ENCODE measurements at places on chromosomes 7 and 10. TPM values are rescaled to one million over a fixed set of nuclear protein-coding genes. Genes with fewer than 3 reads are reported as not detected.

DNA sequence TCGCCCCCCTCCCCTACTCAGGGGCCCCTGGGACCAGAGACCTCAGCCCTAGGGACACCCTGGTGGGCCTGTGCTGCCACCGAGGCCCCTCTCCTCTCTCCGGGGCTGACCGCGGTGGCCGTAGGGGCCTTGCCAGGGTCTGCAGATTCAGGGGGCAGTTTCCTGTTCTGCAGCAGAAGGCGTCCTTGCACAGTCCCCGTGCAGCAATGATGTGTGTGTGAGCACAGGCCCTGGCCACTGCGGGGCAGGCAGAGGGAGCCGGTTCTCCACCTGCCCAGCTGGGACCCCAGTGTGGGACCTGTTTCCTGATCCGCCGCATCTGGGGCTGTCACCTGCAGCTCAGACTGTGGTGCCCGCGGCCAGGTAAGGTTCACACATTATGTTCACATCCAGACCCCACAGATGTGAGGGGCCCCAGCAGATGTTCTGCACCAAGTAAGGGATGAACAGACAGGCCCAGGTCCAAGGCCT lies 60.7 kb upstream of the DNAJB6 start:
- H3K36me3 ChIP-seq: no peaks in the 10 kb centered on the region
- H3K27me3 ChIP-seq: no peaks in the 10 kb centered on the region

GRCh38 chr7:87877366-87878040 lies 1.2 kb downstream of the DBF4 start:
- no peaks in the 10 kb centered on the region for H3K27me3 ChIP-seq
- no peak for DNase-seq
- H3K36me3 ChIP-seq: peaks cover 7% of the 10 kb centered on the region
- peak overlapping the region; percentile 97 for H3K27ac ChIP-seq
- H3K4me3 ChIP-seq: peak overlapping the region; percentile 97

- H3K4me3 ChIP-seq: no peak overlapping the region
- DNase-seq: no peak
- H3K36me3 ChIP-seq: no peaks in the 10 kb centered on the region
- H3K4me1 ChIP-seq: peaks cover 3% of the 10 kb centered on the region
- no peak overlapping the region for H3K27ac ChIP-seq
Observed at GRCh38 chr10:129187331-129187730, 279.7 kb upstream of the MGMT start.

GRCh38 chr7:101232141-101232850 lies 5.3 kb downstream of the CLDN15 start:
- H3K4me1 ChIP-seq: peaks cover 2% of the 10 kb centered on the region
- no peaks in the 10 kb centered on the region for H3K27me3 ChIP-seq
- no peak for DNase-seq
- peaks cover 11% of the 10 kb centered on the region for H3K36me3 ChIP-seq

DNA sequence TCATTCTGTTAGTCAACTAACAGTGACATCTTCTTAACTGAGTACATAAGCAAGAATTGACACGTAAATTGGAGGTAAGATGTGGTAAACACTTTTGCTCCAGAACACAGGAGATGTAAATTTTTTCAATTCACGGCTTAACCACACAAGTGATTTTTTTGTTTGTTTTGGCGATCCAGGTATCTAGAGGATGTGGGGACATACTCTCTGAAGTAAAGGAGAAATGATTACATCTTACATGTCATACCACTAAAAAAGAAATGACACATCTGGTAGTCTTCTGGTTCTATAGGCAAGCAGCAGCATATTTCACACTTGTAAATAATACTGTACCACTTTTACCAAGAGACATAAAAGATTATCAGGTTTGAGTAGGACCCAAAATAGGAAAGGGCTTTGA lies 200.3 kb upstream of the ZWINT start:
- H3K27ac ChIP-seq: no peak overlapping the region
- no peak overlapping the region for H3K4me3 ChIP-seq
- DNase-seq: no peak
- H3K27me3 ChIP-seq: no peaks in the 10 kb centered on the region

DNA sequence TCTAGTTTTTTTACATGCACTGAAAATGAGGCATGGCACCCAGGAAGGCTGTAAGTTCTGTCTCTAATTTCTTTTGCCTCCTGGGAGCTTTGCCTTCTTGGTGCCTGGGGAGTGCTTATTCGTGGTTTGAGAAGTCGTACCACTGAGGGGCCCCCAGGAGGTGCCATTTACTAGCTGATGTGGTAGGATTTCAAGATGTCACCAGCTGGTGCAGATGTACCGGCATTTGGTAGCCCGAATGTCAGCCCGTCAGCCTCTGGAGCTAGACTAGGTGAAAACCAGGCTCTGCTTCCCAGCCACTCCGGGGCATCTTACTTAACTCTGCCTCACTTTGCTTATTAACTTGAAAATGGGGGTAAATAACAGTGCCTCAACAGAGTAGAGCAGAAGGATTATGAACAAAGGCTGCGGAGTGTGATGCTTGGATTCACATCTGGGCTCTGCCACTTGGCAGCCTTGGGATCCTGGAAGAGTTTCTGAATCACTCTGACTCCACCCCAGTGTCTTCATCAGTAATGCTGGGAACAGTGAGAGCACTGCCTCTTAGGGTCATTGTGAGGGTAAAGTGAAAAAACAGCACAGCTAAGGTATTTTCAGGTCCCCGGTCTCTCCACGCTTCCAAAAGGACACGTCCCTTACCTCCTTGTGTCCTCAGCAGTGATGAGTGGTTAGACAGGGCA lies 31.4 kb upstream of the BTBD16 start:
- peaks cover under 1% of the 10 kb centered on the region for H3K4me1 ChIP-seq
- DNase-seq: no peak
- peaks cover 44% of the 10 kb centered on the region for H3K36me3 ChIP-seq
- H3K4me3 ChIP-seq: no peak overlapping the region
- H3K27ac ChIP-seq: no peak overlapping the region
- H3K27me3 ChIP-seq: no peaks in the 10 kb centered on the region

DNA sequence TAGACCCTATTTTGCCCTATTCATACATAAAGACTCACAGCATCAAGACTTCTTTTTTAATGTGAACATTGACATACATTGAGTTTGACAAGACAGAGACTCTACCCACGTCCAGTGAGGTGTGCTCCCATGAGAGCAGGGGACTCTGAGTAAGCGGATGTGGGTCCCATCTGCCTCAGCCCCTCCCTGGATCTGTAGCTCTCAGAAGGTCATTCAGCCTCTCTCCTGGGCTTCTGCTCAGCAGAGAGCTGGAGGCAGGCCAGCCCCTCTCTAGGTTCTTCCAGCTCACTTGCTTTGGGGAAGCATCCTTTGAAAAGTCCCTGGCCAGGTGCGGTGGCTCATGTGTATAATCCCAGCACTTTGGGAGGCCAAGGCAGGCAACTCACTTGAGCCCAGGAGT lies 146.9 kb upstream of the ZMIZ1 start:
- peaks cover 6% of the 10 kb centered on the region for H3K27me3 ChIP-seq
- peaks cover 29% of the 10 kb centered on the region for H3K4me1 ChIP-seq
- H3K27ac ChIP-seq: no peak overlapping the region
- DNase-seq: no peak
- no peaks in the 10 kb centered on the region for H3K36me3 ChIP-seq
- no peak overlapping the region for H3K4me3 ChIP-seq

GRCh38 chr10:11286261-11286852 lies 268.7 kb downstream of the CELF2 start:
- H3K4me1 ChIP-seq: no peaks in the 10 kb centered on the region
- H3K36me3 ChIP-seq: peaks cover 10% of the 10 kb centered on the region
- H3K27ac ChIP-seq: no peak overlapping the region
- DNase-seq: peak; percentile 64
- H3K27me3 ChIP-seq: no peaks in the 10 kb centered on the region

ANKRD22 gene
- not detected for total RNA-seq

ZNF488 gene
- total RNA-seq: 0.55 TPM

HDAC9 gene
- total RNA-seq: 0.81 TPM

CLRN3 gene
- not detected for total RNA-seq

AGAP6 gene
- 13.2 TPM for total RNA-seq

PTER gene
- 2.6 TPM for total RNA-seq

LEP gene
- total RNA-seq: not detected

ENTPD1 gene
- total RNA-seq: 1.2 TPM

ZNF425 gene
- total RNA-seq: 5.9 TPM

CCDC172 gene
- total RNA-seq: not detected

Data from osteocyte (in vitro differentiated cells).